ENCODE measurements at places on chromosomes 11 and 22.

- peak; percentile 53 for DNase-seq
Observed at GRCh38 chr22:48167238-48167637, 1404.8 kb downstream of the TBC1D22A start.

DNA sequence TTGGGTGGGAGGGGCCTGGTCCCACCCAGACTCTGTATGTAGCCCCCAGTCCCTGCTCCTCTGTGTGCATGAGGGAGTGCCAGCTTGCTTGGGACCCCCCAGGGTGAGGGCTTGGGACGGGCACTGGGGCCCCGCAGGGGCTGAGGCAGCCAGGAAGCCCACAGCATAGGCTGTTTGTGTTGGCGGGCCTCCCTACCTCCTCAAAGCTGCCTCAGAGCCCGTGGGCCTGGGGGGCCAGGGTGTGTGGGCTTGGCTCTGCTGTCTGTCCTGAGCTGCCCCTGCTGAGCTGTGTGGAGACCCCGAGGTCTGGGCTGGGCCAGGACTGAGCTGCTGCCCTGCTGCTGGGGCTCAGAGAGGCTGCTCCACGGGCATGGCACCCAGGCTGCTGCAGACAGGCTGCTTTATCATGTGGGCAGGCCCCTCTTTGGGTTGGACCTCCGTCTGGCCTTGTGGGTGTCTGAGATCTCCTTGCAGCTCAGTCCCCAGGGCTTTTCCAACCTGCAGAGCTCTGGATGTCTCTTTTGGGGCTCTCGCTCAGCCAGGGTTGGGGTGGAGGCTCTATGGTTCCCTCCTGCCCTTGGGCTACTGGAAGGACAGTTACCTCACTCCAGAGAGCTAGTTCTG is 3.3 kb downstream of the TSPAN4 start:
- no peak for DNase-seq

- DNase-seq, result no peak
Observed at GRCh38 chr22:44666207-44666585, 35.8 kb upstream of the PRR5 start.

DNA sequence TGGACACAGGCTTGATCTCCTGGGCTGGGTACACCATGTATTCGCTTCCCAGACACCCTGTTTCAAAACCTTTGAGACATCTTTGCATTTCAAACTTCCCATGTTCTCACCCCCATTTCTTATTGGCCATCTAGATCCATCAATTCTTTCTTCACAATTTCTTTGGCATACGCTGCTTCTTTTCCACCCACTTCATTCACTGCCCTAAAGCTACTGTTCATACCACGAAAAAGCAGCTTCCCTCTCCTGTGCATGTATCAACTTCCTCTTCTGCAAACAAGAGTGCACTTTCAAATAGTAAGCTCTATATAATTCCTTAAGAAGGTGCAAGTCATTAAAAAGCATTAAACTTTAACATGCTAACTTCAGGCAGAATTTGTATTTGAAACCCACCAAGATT is 21.4 kb downstream of the UVRAG start:
- DNase-seq, result no peak

- no peak for DNase-seq
Observed at GRCh38 chr22:19515654-19516377, 8.4 kb downstream of the CLDN5 start.

GRCh38 chr22:21764038-21764804 is 28.6 kb upstream of the YPEL1 start:
- no peak for DNase-seq

DNA sequence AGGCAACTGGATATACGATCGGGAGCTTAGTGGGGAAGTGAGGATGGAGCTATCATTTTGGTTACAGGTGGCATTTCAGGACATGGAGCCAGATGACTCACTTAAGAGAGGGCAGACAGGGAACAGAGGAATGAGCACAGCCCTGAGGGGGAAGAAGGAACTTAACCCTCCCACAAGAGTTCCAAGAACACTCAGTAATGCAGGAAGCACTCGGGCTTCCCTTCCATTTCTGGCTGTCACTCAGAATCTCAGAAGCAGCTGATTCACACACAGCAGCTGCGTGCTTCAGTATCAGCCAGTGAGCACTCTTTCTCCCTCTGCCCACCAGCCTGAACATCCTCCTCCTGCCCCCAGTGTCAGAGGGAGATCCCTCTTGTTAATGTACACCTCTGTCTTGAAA is 34.8 kb downstream of the EFCAB6 start:
- peak; percentile 56 for DNase-seq

GRCh38 chr11:69918938-69919650 is 99.9 kb upstream of the FGF3 start:
- peak; percentile 80 for DNase-seq

DNA sequence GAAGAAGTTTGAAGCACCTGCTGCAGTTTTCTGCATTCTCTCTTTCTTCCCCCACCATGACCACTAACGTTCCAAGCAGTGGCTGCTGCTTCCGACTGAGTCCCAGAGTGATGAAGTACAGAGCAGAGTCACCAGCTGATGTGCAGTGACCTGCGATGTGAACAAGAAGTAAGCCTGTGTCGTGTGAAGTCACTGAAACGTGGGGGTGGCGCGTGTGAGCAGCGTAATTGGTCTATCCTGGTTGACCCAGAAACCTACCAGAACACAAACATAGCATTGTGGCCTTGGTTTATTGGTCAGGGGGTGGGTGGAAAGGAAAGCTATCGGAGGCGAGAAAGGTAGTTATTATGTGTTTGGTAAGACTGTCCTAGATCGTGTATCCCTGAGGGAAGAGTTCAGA is 3.5 kb downstream of the KRTAP5-7 start:
- DNase-seq, result no peak

- peak; percentile 66 for DNase-seq
Observed at GRCh38 chr11:13216019-13216710, 61.4 kb upstream of the BMAL1 start.

GRCh38 chr11:34987617-34988016 is 71.2 kb downstream of the PDHX start:
- DNase-seq, result no peak

GRCh38 chr11:44192462-44193100 is 97.1 kb downstream of the EXT2 start:
- no peak for DNase-seq

DNA sequence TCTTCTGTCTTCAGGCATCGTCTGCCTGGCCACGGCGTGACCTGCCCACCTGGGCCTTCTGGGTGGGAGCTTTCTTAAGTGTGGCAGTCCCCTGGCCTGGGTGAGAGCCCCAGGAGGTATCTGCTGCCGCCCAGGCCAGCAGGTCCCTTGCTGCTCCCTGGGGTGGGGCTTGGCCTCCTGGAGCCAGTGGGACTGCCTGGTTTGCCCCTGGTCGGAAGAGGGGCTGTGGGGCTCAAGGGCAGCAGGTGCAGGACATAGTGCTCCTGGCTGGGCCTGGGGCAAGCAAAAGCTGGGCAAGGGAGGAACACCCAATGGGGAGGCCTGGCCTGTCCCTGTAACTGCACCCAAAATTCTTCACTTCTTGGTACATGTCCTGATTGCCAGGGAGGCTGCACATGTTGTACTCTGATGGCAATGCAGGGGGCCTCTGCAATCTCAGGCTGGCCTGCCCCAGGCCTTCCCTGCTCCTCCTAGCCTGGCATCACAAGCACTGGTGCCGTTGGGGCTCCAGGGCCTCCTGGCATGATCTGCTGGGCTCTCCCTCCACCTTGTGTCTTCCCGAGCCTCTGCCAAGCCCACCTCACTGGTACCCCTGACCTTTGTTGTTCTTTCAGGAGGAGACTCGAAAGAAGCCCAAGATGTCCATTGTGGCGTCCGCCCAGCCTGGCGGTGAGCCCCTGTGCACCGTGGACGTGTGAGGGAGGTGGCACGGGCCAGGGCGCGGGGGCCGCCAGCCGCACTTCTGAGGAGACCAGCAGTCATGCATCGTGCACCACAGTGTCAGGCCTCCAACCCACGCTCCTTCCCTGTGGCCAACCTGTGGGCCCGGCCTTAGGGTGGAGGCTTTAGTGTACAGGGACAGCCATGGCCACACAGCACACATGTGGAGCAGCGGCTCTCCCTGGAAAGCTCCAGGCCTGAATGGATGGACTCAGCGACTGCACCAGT is 6.2 kb upstream of the RANBP1 start:
- no peak for DNase-seq

GRCh38 chr11:69637198-69637940 is 3.6 kb upstream of the CCND1 start:
- no peak for DNase-seq

DNA sequence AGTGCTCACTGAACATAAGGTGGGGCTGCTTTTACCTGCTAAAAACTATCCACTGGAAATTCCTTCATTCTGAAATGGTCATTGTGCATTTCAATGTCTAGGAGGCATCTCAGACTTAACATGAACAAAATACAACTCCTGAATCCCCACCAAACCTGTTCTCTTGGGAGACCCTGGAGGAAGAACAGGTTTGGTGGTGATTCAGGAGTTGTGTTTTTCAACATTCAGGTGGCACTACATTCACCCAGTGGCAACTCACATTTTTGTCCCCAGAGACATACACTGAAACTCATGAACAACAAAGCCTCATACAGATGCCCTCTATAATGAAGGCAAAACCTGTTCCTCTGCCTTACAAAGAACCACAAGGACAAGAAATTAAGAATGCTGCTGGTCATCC is 64.3 kb upstream of the CYP2D6 start:
- no peak for DNase-seq

DNA sequence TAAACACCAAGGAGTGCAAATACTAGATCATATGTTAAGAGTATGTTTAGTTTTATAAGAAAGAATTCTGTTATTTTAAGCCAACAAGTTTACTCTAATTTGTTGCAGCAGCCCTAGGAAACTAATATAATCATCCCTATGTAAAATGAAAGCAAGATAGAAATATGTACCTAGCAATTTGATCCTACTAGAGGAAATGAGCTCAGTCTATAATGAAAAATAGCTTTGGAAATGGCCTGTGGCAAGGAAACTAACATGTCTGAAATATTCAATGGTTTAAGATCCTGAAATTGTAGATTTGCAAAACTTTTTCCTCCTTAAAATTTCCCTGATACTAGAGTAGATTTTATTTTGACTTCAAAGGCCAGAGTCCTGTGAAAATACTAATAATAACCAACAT is 112.7 kb upstream of the SLC5A12 start:
- DNase-seq, result no peak

Data from common myeloid progenitor, CD34-positive (primary cell).